ENCODE measurements at places on chromosomes 3 and 15.
A peak's percentile ranks its signal among the peaks of the same experiment; 100 is the strongest.

DNA sequence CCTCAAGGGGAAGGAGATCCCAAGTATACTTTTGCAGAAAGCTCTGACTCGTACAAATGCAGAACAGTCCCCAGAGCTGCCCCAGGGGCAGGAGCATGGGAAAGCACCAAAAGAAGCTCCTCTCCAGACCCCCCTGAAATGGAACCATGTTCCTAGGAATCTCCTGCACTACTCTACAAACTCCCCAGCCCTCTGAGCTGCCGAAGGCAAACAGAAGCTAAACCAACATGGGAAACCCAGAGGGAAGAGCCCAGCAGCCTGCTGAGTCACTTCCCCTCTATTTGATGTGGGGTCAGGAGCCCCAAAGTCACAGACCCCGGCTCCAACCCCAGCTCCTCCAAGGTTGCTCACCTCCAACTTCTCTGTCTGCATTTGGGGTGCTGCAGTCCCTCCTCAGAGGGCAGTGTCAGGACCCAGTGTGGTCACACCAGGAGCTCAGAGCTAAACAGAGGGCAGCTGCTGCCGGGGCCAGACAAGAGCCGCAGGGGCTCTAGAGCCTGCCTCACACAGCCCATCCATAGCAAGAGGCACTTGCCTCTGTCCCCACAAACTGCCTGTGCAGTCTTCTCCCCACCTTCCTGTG lies 3.8 kb upstream of the PLXNA1 start:
- DNase-seq, result no peak

- no peak for DNase-seq
These were observed 12.5 kb upstream of the C15orf61 start for GRCh38 chr15:67508407-67508806.

- DNase-seq, result no peak
These were observed 2.3 kb upstream of the IDH2 start for GRCh38 chr15:90104551-90104950.

- no peak for DNase-seq
These were observed 128.3 kb upstream of the SEMA6D start for GRCh38 chr15:47588958-47589357.

GRCh38 chr3:142999881-143000280 lies 1.5 kb upstream of the U2SURP start:
- no peak for DNase-seq

- DNase-seq, result peak; percentile 76
These were observed 90.5 kb downstream of the LPP start for GRCh38 chr3:188244395-188244861.

DNA sequence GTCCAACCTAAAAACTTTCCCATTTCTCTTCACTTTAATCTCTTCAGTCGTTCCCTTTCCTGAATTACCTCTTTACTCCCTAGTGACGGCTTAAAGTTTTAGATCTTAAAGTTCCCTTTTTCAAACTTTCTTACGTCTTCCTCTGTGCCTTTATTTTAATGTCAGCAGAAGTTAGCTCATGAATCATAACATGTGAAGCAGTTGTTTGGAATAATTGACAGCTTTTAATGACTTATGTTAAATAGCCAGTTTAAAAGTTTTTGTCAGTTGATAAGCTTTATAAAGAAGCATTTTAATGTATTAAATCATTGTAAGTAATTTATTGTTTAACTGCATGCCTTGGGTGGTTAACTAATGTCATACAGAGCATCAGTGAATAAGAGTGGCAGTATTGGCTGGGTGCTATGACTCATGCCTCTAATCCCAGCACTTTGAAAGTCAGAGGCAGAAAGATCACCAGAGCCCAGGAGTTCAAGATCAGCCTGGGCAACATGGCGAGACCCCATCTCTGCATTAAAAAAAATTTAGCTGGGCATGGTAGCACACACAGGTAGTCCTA lies 33.9 kb downstream of the PIK3CA start:
- DNase-seq, result peak; percentile 32

- DNase-seq, result no peak
These were observed 35.2 kb downstream of the PARP15 start for GRCh38 chr3:122612696-122613095.

DNA sequence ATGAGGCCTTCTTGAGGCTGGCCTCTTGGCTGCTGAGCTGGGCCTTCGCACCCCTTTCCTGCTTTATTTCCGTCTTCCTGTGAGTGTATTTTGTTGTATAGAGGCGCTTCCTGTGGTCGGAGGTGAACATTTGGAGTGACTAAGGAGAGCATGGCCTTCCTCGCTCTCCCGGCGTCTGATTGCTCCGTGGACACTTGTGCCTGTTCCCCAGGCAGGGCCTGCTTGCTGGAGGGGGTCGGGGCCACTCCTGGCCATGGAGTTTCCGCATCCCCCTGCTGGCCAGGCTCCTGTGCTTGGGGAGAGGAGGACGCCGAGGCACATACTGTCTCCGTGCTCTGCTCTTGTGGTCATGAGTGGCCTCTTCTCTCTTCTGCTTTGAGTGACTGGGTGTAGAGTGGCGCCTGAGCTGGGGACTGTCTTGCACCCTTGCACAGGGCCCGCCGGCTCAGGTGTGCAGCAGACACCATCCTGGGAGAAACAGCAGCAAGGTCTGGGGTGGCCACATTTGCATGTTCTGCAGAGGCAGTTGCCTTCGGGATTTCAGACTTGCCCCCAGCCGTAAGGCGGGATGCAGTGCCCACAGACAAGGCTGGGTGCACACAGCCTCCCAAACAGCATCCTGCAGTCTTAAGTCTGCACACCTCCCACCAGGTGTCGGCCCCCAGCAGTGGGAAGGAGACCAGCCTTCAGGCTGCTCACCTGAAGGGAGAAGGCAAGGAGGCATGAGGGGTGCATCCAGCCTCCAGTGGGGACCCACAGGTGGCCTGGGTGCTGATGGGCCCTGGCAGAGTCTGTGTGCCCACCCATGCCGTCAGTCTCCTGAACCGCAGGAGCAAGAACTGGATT lies 16.4 kb downstream of the KLF13 start:
- DNase-seq, result no peak

- no peak for DNase-seq
These were observed 151.4 kb downstream of the KLF13 start for GRCh38 chr15:31477851-31478701.

GRCh38 chr3:94303266-94303665 lies 240.4 kb downstream of the NSUN3 start:
- DNase-seq, result no peak

DNA sequence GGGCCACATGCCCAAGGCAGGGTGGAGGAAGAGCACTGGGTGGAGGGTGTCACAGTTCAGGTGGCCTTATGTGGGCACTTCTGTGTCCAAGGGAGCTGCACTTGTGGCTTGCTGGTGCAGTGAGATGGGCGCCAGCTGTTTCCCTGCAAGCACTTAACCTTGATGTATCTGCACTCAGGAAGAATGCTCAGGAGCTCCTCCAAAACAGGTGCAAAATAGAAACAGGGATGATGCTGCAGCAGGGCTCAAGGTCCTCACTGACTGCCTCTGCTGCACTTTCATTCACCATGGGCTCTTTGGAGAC lies 151.3 kb downstream of the CADPS start:
- DNase-seq, result no peak

DNA sequence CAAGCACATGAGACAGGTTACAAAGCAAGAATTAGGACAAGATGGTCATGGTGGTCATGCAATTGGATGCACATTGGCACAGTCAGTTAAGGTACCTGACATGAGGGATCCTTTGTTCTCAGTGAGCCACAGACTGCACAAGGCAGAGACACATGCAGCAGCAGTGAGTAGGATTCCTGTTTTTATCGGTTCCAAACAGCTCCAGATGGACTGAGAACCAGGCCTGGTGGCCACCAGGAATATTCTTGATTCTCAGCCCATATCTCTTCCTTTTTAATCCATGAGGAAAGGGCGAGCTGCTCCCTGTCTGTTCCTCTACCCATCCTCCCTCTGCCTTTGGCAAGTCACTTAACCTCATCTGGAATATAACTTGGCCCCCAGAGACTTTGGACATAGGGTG lies 410.8 kb downstream of the GAP43 start:
- no peak for DNase-seq

- DNase-seq, result no peak
These were observed 16.0 kb downstream of the ACTR8 start for GRCh38 chr3:53865732-53866499.

DNA sequence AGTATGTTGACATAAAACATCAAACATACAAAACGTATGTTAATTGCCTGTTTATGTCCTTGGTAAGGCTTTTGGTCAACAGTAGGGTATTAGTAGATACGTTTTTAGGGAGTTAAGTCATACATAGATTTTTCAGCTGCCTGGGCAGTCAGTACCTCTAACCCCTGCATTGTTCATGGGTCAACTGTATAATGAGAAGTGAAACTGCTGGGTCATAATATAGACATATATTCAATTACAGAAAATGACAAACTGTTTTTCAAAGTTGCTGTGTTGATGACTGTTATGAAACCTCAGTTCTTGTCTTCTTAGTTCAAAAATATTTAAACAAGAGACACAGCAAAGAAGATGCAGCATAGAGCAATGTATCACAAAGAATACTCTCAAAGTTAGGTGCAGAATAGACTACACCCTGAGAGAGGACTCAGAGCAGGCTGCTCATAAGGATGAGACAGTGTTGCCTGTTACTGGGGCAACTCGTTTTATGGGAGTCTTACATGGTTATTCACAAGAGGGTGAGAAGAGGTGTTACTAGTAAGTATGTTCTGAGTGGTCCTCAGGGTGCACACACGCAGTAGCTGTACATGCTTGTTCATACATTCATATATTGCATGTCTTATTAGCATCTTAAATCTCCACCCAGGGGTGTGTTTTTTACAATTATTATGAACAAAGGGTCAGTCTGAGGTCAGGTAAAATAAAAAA lies 53.1 kb upstream of the ADAMTS17 start:
- no peak for DNase-seq

GRCh38 chr15:74157868-74158827 lies 15.4 kb upstream of the ISLR start:
- no peak for DNase-seq

- no peak for DNase-seq
These were observed 243.8 kb downstream of the SOX2 start for GRCh38 chr3:181955566-181955965.

DNA sequence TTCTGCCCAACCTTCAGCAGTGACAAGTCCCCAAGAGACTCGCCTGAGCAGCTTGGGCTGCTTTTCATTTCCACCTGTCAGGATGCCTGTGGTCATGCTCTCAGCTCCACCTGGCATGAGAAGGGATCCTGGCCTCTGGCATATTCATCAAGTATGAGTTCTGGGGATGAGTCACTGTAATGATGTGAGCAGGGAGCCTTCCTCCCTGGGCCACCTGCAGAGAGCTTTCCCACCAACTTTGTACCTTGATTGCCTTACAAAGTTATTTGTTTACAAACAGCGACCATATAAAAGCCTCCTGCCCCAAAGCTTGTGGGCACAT lies 3.5 kb downstream of the MYD88 start:
- no peak for DNase-seq

- DNase-seq, result no peak
These were observed 98.3 kb upstream of the ALDH1A3 start for GRCh38 chr15:100781061-100781960.

DNA sequence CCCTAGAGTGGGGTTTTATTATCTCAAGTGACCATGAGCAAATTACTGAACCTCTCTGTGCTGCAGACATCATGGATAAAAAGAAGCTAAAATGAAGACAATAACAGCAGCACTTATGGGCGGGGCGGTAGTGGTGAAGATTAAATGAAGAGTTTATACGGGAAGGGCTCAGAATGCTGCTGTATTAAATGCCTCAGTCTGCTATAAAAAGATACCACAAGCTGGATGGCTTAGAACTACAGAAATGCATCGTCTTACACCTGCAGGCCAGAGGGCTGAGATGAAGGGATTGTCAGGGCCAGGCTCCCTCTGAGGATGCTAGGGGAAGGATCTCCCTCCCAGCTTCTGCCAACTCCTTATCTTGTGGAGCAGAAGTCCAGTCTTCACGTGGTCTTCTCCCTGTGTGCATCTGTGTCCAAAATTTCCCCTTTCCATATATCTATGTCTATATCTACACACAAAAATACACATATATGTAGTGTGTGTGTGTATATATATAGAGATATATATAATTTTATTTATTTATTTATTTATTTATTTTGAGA lies 2.9 kb downstream of the ALG1L2 start:
- DNase-seq, result no peak

DNA sequence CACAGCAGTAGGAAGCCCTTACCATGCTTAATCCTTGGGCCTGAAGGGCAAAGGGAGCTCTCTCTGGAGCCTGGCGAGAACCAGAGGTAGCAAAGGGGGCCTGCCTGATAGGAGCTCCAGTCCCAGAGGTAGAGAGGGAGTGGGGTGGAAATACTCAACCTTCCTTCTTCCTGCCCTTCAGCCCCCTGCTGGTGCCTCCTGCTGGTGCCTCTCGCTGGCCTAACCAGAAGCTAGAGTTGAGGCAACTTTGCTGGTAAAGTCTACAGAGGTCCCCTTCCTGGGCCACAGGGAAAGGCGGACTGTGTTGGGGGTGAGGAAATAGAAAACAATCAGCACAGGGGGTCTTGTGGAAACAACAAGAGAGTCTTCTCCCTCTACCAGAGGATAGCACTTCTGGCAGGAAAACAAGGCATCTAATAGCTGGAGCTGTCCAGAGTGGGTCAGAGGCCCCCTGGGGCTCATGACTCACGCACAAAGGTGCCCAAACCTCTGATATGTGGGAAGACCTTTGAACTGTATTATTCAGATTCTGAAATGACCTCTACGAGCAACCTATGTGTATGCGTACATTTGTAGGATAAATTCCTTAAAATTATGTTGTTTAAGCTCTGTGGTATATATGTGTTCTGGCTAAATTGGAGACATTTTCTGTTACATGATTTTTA lies 133.9 kb downstream of the LRRC28 start:
- DNase-seq, result peak; percentile 36

GRCh38 chr15:69317392-69317841 lies 18.7 kb downstream of the PAQR5 start:
- no peak for DNase-seq

GRCh38 chr15:43920254-43920600 lies 93.4 kb downstream of the WDR76 start:
- no peak for DNase-seq

- no peak for DNase-seq
These were observed 939 bp downstream of the PPIB start for GRCh38 chr15:64161688-64162477.

- DNase-seq, result no peak
These were observed 35.9 kb upstream of the CHMP2B start for GRCh38 chr3:87191175-87191574.
